Natural killer cell treated with Interleukin-12 subunit alpha and Interleukin-12 subunit beta and Interleukin-15 and Interleukin-18, amount 100 ng/mL, for 72 hours (primary cell): ENCODE measurements at places on chromosomes 12 and 14. TPM values are rescaled to one million over a fixed set of nuclear protein-coding genes. Genes with fewer than 3 reads are reported as not detected.

HOTAIR gene
- total RNA-seq = not detected

CCDC91 gene
- total RNA-seq = 21.7 TPM

DCAF4 gene
- 20.6 TPM for total RNA-seq

OTX2 gene
- total RNA-seq = not detected

DPPA3 gene
- not detected for total RNA-seq

PLD4 gene
- not detected for total RNA-seq

MGP gene
- not detected for total RNA-seq

EGLN3 gene
- total RNA-seq = 1.7 TPM

SERPINA4 gene
- not detected for total RNA-seq

BEST3 gene
- not detected for total RNA-seq

EIF2S3B gene
- total RNA-seq = 0.45 TPM

ADSS1 gene
- total RNA-seq = 0.50 TPM

GPHB5 gene
- total RNA-seq = not detected

RGS6 gene
- total RNA-seq = 0.08 TPM

CRIP2 gene
- 0.98 TPM for total RNA-seq

DNA sequence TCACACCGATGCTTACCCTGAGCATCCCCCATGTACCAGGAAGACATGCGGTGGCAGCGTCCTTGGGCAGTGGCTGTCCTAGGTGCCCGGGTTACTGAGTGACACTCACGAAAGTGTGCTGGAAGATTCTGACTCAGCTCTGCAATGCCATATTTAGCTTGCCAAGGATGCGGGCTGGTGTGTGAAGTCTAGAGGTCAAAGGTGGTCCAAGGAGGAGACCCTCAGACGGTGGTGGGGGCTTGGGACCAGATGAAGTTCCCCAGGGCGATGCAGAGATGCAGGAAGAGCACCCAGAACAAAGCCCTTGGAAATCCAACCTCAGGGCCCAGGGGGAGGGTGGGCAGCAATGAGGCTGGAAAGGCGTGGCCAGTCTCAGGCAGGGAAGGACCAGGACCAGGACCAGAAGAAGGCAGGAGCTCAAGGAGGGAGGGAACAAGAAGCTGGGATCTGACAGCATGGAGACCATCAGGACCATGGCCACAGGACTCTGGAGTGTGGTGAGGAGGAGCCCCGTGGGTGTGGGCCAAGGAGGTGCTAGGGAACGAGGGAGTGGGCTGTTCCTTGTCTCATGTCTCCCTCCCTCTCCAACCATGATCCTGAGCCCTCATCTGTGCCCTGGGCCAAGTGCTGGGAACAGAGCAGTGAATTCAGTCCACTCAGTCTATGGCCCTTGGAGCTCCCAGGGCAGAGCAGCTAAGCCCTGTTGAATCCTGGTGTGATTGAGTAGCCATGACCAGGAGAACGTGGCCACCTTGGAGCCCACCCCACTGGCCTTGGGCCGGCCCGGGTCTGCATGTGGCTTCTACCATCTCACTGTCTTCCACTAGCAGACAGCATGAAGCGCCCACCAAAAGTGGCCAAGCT, 310.1 kb upstream of the DIO3 start:
- DNase-seq = no peak

- no peak for DNase-seq
These were observed 140.6 kb upstream of the MAP1LC3B2 start for GRCh38 chr12:116418551-116418950.

DNA sequence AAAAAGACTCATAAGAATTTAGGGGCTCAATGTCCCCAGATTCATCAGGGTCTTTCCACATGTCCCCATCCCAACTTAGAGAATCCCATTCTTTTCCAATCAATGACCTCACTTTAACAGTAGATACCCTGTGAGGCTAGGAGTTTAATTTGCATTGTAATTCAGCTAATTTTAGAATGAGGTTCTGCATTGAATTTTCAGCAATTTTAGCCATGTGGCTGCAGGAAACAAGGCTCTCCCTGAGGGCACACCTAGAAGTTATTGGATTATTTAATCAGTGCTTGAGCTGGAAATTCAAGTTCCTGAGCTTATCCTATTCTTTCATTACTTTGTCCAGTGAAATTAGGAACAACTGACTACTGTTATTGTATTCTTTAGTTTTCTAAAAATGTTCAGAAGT, 433.8 kb downstream of the ADAMTS20 start:
- DNase-seq = no peak

DNA sequence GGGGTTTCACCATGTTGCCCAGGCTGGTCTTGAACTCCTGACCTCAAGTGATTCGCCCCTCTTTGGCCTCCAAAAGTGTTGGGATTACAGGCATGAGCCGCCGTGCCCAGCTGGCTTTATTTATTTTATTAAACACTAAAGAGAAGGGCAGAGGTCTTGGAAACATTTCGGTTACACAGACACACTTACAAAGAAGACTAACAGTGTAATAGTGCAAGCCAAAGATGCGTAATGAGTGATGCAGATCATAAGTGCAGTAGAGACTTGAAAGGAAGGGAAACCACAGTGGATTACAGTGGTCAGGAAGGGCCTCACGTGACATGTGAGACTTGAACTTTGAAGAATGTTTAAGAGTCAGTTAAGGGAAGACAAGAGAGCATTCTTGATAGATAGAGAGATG, 33.9 kb upstream of the CDK17 start:
- peak; percentile 77 for DNase-seq

GRCh38 chr14:54627540-54628363, 60.8 kb downstream of the SAMD4A start:
- peak; percentile 71 for DNase-seq

DNA sequence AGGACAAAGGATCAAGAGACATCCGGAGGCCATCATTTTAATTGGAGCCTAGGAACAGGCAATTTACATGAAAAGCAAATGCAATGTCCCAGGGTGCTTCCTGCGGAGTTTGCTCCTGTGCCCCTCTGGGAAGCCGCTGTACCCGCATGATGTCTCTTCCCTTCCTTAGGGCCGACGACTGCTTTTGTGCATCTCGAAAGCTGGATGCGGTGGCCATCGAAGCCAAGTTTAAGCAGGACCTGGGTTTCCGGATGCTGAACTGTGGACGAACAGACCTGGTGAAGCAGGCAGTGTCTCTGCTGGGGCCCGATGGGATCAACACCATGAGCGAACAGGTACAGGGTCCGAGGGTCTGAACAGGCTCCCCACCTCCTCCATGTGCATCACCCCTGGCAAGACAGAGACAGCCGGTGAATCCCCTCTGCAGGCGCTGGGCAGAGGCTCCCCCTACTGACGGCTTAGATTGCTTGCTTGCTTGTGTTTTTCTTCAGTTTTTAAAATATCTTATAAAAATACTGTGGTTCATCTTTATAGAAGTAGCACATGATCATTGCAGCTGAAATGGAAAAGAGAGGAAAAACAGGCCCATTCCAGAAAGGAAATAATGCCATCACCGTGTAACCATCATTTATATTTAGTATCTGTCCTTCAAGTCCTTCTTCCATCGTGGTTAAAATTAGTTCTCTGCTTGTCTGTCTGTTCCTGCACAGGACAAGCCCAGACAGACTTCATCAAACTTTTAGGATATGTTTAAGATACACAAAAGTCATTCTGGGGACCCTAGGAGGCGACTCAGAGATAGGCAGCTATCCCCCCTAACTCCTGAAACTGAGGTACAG, 75.4 kb upstream of the PWP1 start:
- DNase-seq = no peak

DNA sequence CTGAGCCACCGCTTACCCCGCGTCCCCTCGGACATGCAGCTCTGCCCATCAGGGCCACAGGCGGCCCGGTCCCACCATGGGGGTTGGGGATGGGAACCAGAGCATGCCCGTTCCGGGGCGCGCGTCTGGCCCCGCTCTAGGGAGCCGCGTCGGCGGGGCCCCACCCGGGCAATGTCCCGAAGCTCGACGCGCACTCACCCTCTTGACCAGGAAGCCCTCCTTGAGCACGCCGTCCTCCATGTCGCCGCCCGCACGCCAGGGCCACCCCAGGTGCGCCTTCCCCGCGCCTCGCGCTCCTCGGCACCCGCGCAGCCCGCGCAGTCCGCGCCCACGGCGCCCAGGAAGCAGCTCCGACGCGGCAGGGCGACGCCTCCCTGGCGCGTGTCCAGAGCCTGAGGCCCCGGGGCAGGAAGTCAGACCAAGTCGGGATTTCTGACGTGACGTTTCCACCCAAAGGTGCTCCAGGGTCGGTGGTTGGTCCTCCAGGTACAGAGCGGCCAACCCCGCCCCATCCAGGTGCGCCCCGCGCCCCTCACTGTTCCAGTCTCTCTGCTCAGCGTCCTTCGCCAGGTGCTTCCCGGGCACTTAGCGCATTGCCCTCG, at the start of gene PLEK2:
TSS of gene PLEK2 (minus strand) at position 346 of the 602 bp plus-strand sequence. CDS start at position 240, 106 bp downstream.
- DNase-seq = no peak

- no peak for DNase-seq
These were observed 8.0 kb upstream of the TXNRD1 start for GRCh38 chr12:104207416-104208205.

- no peak for DNase-seq
These were observed 277.9 kb upstream of the E2F7 start for GRCh38 chr12:77343291-77343690.

DNA sequence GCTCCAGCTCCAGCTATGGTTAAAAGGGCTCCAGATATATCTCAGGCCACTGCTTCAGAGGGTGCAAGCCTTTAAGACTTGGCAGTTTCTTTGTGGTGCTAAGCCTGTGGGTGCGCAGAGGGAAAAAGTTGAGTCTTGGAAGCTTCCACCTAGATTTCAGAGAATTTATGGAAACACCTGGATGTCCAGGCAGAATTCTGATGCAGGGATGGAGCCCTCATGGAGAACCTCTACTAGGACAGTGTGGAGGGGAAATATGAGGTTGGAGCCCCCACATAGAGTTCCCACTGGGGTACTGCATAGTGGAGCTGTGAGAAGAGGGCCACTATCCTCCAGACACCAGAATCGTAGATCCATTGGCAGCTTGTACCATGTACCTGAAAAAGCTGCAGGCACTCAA, 69.9 kb downstream of the SDR9C7 start:
- no peak for DNase-seq

DNA sequence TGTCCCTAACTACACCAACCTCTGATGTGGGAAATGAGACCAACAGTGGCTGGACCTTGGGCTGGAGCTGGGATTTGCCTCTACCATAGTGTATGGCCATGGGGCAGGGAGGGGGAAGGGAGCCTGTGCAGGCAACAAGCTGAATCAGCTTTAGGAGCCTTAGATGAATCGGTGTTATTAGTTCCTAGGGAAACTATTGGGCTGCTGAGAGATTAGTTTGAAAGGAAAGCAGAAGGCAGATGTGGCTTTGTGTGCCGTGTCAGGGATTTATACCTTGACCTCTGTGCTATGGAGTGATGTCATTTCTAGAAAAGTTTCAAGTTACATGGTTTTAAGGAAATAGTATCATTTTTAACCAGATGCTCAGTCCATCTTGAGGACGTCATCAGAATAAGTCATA, 19.5 kb upstream of the GAS2L3 start:
- DNase-seq = no peak

DNA sequence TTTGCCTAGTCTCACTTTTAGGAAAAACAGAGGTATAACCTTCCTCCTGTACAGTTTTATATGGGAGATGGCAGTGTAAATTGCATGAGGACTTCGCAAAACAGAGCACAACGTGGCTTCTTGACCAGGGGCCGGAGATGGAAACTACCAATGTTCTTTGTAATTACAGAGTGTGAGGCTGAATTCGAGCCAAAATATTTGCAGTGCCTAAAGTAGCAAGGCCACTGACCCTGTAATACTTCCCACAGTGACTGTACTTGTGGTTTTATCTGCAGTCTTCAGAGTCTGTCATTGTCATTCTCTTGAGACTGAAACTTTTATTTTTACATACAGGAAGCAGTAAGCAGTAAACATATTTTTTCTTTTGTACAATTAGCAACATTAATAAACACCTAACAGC, 98.9 kb downstream of the RERG start:
- no peak for DNase-seq

GRCh38 chr14:89294060-89294459, 123.0 kb downstream of the FOXN3 start:
- no peak for DNase-seq

DNA sequence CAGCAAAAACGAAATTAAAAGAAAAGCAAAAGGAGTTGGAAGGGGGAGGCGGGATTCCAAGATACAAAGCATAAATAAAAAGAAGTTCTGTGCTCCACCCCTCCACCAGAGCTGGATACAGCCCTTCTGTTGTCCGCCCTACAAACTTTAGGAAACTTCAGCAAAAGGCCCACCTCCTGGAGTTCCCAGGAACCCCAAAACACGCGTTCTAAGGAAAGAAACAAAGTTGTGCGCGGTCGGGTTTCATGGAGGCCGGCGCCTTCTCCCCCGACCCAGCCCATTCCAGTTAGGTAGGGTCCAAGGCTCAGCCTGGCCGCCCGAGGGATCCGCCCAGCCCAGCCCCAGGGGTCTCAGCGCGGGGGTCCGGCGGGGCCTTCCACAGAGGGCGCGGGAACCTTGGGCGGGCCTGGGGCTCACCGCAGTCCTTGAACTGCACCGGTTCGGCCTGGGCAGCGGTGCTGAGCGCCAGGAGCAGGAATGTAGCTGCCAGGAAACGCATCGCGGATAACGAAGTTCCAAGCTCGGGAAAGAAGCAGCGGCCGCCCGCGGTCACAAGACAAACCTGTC, at the start of gene NPC2:
TSS of gene NPC2 (minus strand) at position 530 of the 567 bp plus-strand sequence. CDS start at position 499, 31 bp downstream.
- DNase-seq = no peak

- DNase-seq = no peak
These were observed 31.5 kb downstream of the SCN8A start for GRCh38 chr12:51622564-51622963.

GRCh38 chr12:128267651-128268378, 845 bp downstream of the TMEM132C start:
- DNase-seq = no peak

GRCh38 chr14:96484399-96484798, 17.8 kb upstream of the PAPOLA start:
- DNase-seq = no peak

GRCh38 chr14:79571366-79571765, 639.9 kb downstream of the DIO2 start:
- DNase-seq = no peak

DNA sequence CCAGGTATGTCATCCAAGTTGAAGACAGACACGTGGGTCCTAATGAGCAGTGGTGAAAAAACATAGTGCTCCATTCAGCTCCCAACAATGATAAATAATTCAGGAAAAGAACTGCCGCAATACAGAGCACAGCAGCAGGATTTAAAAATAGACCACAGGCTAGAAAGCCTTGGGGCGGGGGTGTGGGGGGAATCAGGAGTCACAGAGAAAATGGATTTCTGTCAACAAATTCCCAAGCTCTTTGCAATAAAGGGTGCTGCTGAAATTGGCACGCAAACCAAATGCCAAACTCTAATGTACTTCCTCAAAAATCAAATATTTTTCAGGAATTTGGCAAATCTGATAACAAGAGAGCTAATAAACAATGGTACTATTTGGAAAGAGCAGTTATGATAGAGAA, 58.6 kb downstream of the R3HDM2 start:
- DNase-seq = no peak

GRCh38 chr12:106999446-106999845, 12.5 kb upstream of the MTERF2 start:
- DNase-seq = no peak

DNA sequence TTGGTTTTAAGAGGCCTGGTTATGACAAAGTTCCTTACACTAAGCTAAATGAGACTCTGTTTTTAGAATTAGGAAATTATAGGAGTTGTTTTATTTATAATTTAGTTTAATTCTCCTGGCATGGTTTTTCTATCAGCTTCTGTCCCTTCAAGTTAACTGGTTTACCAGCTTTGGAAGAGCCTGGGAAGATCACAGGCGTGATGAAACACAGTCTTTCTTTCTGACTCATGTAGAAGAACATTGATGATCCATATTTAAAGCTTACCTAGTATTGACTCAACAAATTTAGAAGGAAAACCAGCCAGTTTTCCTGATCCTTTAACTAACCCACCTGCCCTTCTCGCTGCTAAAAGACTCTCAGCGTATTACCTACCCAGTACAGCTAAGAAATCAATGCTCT, 155.2 kb downstream of the TGFB3 start:
- no peak for DNase-seq
